NCI-H1417 treated with DMSO at 0.1 percent for 48 hours (cell line): ENCODE measurements at places on chromosomes 2 and 18.
A peak's percentile ranks its signal among the peaks of the same experiment; 100 is the strongest.

GRCh38 chr2:38266382-38267061 is 110.6 kb downstream of the ATL2 start:
- no peak for DNase-seq

DNA sequence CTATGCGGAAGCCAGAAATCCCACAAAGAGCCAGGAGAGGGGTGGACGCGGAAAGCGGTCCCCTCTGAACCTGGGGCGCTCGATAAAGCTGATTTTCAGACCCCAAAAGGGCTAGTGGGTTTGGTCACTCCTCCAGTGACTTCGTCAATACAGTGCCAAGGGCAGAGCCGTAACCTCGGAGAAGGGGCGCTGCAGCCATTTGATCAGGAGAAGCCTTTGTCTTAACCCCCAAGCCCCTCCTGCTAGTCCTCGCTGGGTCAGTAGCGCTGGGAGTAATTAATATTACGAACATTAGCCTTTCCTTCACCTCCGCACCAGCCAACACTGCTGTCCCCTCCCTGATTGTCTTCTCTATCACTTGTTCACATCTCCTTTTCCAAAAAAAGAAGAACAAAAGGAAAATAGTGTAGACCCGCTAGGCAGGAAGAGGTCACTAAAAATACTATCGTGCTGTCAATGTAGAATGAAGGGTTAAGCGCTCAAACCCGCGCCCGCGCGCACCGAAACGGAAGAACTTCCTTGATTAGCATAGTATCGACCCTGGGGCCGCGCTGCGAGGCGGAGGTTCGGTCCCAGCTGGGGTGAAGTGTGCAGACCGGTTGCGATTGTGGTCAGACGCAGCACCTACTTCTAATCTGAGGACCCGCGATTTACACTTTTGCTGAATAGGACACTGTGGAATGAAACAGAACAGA is 63.2 kb upstream of the MAPRE2 start:
- DNase-seq, result no peak

DNA sequence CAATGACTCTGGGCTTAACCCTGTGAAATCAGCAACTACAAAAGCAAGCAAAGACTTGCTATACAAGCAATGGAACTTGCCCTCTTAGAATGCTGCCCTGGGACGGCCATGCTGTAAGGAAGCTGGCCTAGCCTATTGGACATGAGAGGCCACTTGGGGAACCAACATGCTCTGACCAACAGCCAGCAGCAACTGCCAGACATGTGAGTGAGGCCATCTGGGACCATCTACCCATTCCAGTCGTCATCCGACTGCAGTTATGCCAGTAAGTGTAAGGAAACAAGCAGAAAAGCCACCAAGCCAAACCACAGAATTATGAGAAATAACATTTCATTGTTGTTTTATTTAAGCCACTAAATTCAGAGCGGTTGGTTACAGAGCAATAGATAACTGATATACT is 40.9 kb downstream of the CLASP1 start:
- DNase-seq, result no peak

GRCh38 chr2:224062481-224063297 is 23.6 kb upstream of the SERPINE2 start:
- DNase-seq, result no peak

DNA sequence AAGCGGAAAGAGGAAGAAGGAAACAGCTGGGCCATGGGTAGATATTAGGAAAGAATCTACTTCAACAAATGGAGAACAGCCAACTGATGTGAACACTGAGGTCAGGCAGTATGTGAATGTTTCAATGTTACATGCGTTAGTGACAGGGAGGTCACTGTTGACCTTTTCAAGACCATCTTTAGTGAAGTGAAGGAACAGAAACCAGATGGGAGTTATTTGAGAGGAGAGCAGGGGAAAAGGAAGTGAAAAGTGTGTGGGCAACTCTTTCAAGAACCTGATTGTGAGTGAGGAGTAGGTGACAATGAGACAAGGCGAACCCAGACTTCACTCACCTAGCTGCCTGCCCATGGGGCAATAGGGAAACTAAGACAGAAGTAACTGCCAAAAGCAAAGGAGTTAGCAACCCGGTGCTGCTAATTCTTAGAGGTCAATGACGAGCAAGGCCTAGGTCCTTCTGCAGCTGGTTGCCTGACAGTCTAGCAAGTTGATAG is 67.0 kb downstream of the SP3 start:
- no peak for DNase-seq

GRCh38 chr2:159410276-159410675 is 123.8 kb upstream of the WDSUB1 start:
- DNase-seq, result no peak

GRCh38 chr18:79765491-79766245 is 32.1 kb upstream of the KCNG2 start:
- DNase-seq, result no peak

DNA sequence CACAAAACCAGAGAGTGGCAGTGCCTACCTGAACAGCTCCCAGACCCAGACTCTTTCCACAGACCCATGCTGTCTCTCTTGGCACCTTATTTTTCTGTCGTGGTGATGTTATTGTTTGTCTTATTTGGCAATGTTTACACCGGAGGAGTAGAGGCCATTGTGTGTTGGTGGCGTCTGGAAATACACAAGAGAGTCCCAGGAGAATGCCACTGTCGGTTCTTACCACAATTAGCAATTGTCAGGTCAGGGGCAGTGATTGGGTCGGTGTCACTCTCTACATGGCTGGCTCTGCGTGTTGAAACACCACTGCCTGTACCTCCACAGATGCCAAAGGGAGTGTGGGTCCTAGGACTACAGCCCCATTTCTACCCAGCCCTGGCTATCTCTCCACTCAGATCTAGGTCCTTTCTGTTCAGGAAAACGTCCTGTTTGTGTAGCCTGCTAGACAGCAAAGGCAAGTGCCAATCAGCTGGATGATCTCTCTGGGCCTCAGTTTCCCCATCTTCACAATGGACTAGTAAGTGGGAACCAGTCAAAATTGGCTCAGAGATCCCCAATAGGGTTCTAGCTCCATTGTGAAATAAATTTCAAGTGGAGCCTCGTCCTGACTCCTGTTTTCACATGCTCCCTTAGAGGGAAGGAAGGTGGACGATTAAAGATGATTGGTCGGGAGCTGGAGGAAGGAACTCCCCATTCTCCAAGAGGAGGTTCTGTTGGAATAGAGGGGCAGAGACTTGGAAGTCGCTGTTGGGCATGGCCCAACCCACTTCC is 17.0 kb downstream of the EPAS1 start:
- DNase-seq, result no peak

DNA sequence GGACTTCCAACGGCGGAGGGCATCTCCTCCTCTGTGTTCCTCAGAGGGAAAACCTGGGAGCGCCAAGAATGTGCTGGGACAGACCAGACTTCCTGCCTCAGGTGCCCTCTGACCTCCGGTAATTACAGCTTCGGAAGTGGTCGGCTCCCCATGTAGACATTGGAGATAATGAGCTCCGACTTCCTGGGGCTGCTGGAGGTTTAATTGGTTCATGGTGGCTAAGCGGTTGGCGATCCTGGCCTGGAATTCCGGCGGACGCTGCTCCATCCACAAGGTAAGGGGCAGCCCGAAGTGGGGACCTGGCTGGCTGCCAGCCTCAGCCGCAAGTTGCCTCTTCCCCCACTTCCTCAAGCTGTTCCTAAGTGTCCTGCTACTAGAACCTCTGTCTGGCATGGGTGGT is 83.2 kb upstream of the EPC2 start:
- DNase-seq, result no peak

- no peak for DNase-seq
These were observed 58.4 kb downstream of the TCF4 start for GRCh38 chr18:55529581-55529980.

GRCh38 chr18:37253394-37254235 is 312.0 kb downstream of the CELF4 start:
- DNase-seq, result no peak

DNA sequence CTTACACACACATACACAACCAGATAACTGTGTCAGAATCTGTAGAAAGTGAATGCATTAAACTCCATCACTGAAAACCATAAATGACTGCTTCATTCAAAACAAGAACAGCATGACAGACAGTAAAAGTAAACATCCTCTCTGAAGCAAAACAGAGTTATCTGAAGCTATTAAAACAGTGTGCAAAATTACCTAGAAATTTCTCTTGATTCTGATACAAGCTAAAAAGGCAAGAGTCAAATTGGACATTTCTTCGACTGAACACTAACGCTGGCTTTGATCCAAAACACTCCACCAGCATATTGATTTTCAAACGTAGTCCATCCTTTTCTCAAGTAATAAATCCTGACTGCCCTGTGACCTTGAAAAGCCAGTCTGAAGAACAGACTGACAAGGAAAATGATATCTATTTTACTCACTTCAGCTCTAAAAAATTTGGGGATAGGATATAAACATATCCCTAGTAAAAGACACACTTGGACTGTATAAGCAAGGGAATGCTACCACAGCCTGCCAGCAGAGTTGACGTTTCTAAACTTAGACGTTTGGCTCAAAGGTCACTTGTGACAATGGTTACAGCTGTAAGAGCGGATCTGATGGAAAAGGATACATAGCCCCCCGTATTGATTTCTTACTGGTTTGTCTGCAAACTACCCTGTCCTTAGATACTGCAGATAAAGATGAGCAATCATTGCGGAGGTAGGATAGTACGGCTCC is 128.9 kb upstream of the ITGB6 start:
- DNase-seq, result no peak

GRCh38 chr18:31099450-31100230 is 2.6 kb downstream of the DSC2 start:
- no peak for DNase-seq

DNA sequence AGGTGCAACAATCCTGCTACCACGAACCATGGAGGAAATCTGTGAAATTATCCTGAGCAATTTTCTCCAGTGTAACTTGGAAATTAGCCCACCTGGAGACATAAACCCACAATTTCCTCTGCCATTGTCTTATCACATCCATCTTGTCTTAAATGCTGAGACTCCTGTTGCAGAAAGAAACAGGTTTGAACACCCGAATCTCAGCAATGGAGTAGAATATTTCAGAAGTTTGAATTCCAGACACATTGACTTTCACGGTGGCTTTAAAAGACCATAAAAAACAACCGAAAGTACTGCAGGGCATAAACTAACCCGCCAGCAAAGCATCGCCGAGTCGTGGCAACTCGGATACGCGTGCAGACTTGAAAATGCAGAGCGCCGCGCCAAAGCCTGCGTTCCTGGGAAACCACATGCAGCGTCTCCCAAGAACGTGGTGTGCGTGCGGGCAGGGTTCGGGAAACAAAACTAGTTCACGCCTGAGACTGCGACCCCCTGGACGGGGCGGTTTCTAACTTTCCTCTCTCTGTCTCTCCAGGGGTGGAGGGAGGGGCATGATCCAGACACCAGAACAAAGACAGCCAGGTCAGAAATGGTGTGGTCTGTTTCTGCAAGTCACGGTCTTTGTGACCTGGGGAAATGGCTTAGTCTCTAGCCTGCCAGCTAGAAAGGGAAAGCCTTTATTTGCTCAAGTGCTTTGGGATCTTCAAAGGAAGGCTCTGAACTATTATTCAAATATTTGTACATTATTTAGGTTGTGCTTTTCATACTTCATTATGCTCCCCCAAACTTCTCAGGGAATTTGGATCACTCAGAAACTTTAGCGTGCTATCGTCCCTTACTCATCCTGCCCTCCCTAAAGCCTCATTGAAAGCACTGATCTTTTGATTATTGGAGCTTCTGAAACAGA is 26.9 kb upstream of the KCTD1 start:
- DNase-seq, result peak; percentile 52

- no peak for DNase-seq
These were observed 363.8 kb downstream of the LRP1B start for GRCh38 chr2:141767051-141767450.

GRCh38 chr18:75209951-75210258 is 692 bp upstream of the TSHZ1 start:
- no peak for DNase-seq

DNA sequence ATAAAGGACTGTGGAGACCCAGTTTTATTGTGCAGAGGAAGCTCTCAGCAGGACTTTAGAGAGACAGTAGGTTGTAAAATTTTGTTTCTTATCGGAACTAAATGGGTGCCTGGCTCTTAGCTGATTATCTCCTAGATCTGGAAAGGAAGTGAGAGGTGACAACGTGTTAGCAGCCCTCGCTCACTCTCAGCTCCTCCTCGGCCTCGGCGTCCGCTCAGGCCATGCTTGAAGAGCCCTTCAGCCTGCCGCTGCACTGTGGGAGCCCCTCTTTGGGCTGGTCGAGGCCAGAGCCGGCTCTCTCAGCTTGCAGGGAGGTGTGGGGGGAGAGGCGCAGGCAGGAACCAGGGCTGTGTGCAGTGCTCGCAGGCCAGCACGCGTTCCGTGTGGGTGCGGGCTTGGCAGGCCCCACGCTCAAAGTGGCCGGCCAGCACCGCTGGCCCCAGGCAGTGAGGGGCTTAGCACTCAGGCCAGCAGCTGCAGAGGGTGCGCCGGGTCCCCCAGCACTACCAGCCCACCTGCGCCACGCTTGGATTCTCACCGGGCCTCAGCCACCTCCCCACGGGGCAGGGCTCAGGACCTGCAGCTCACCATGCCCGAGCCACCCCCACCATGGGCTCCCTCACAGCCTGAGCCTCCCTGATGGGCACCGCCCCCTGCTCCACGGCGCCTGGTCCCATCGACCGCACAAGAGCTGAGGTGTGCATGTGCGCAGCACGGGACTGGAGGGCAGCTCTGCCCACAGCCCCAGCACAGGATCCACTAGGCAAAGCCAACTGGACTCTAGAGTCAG is 4.6 kb upstream of the MFF start:
- no peak for DNase-seq

GRCh38 chr2:150371044-150371818 is 116.2 kb downstream of the RND3 start:
- no peak for DNase-seq

- no peak for DNase-seq
These were observed at the start of gene CTLA4 for GRCh38 chr2:203867561-203868200. Gene CTLA4, plus strand, starts transcription at chr2:203867771. Its CDS starts 172 bp downstream, at chr2:203867943.

DNA sequence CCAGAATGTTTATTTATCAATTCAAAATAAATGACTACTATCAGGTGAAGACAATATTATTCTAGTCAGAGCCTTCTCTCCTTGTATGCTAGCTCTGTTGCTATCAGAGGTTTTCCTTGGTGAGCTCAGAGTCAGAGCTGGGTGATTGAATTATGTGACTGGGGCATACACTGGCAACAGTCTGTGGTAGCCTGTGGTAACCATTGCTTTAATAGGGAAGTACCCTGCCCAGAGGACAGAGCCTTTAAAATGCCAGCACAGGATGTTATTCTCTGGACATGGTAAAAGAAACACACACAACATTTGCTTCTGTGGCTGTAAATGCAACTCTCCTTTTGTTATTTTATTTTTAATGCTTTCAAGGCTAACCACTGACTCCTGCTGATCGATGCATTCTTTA is 124.7 kb downstream of the PPP1R1C start:
- DNase-seq, result no peak

GRCh38 chr2:219634171-219634940 is 6.9 kb downstream of the SLC4A3 start:
- DNase-seq, result no peak

DNA sequence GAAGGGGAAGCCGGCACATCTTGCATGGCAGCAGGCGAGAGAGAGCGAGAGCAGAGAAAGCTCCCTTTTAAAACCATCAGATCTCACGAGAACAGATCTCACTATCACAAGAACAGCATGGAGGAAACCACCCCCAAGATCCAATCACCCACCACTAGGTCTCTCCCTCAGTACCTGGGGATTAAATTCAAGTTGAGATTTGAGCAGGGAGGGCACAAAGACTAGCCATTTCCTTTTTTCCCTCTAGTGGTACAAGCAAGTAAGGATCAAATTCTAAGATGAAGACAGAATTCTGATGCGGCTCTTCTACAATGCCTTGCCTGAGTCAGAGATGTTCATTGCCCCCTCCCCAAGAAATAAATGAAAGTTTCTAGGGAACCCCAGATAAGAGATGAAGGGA is 45.6 kb upstream of the ANKRD44 start:
- DNase-seq, result no peak

GRCh38 chr2:215002500-215002899 is 135.9 kb downstream of the ABCA12 start:
- DNase-seq, result no peak

- DNase-seq, result no peak
These were observed 65.3 kb upstream of the DNER start for GRCh38 chr2:229779650-229780049.
